ENCODE measurements at places on chromosomes 3 and 15.

DNA sequence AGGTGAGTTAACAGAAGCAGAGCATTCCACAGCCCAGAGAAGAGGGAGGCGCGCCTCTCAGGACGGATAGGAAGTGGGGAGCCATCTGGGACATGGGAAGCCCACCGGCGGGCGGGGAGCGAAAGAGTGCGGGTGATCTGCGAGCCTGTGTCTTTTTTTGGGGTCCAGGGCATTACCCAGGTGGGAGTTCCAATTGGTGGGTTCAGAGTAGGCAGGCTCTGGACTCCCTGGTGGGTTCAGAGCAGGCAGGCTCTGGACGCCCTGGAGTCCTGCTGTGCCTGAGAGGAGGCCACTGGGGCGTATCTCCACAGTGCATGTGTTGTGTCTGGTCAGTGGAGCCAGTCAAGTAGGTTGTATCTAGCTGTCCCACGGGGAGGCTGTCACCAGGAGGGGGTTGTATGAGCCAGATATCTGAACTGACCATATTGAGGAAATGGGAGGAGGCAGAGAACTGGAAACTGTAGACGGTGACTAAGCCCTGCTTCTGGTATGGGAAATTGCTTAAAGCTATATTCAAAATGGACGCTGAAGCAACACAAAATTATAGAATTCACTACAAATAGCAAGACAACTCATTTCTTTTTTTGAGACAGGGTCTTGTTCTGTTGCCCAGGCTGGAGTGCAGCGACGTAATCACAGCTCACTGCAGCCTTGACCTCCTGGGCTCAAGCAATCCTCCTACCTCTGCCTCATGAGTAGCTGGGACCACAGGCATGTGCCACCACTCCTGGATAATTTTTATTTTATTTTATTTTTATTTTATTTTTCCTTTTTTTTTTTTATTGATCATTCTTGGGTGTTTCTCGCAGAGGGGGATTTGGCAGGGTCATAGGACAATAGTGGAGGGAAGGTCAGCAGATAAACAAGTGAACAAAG, 34.5 kb upstream of the CHST2 start:
- DNase-seq, result no peak

DNA sequence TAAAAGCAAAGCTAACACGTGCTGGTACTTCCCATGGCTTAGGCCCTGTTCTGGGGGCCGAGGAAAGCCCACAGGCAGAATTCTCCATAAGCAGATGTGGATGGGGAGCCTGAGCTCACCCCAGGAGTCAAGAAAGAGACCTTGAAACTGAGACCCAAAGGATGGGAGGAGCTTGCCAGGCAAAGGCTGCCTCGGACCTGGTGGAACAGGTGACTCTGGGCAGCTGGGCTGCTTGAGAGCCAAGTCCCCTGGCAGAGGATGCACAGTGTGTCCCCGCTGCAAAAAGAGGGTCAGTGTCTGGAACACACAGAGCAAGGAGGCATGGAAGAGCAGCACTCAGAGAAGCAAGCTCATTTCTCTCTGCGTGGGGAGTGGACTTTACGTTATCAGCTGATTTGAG, 528.7 kb downstream of the GABRG3 start:
- DNase-seq, result no peak

DNA sequence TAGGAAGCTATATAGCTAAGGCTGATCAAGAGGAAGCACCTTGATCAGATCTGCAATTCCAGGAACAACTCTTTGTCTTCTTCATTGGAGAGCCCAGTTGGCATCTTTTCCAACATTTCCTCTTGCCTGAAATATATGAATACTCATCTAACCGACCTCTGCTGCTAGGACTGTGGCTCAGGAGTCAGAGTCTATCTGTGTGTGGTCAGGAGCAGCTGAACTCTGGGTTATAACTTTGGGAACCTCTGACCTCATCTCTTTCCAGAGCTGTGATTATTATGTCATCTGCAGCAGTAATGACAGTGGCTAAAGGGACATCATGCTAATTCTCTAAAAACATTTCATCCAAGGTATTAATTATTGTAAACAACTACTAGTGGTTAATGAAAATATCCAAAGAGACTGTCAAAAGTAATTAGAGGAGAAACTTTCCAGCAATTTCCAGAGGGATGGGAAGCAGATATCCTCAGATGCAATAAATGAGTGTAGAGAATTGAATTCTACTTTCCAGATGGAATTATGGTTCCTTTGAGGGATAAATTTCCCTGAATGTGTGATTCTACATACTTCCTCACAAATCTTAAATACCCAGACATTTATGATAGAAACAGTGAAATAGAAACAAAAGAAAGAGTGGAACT, 11.5 kb upstream of the SPINK8 start:
- no peak for DNase-seq

GRCh38 chr3:31219131-31219843, 313.4 kb upstream of the STT3B start:
- no peak for DNase-seq

- no peak for DNase-seq
These were observed 16.4 kb downstream of the SCG5 start for GRCh38 chr15:32657941-32658340.
